H4 (cell line): ENCODE measurements at places on chromosomes 1 and 21. TPM values are rescaled to one million over a fixed set of nuclear protein-coding genes. Genes with fewer than 3 reads are reported as not detected.

DNA sequence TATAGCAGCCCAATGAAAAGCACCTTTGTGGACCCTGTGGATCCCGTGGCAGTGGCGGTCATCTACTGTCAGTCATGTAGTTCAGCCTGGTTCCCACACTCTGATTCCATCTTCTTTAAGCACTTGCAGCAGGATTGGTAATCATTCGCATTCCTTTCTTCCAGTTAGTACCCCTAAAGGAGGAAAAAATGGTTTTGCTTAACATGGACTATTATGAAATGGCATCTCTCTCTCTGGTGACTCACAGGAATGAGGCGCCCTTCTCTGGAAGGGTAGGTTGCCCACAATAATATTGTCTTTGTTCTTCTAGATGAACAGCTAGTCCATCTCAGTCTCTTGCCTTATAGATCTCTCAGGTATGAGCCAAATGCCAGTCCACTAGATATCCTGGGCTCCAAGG lies 127.9 kb upstream of the MROH9 start:
- DNase-seq: peak; percentile 12

DNA sequence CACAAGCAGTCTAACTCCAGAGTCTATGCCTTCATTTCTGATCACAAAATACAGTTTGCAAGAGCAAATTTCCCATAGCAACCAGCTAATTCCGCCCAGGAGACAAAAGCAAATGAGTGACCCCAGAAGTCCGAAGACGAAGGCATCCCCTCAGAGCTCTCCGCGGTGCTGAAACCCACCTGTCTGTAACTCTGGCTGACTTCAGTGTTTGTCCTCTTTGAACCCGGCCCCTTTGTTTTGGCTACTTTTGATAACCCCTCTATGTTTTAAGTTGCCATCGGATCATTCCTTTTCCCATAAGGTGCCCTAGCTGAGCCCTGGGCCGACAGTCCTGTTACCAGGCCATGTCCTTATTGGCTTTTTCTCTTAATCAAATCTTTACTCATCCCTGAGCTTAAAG lies 515.8 kb downstream of the PTPRU start:
- no peak for DNase-seq

DNA sequence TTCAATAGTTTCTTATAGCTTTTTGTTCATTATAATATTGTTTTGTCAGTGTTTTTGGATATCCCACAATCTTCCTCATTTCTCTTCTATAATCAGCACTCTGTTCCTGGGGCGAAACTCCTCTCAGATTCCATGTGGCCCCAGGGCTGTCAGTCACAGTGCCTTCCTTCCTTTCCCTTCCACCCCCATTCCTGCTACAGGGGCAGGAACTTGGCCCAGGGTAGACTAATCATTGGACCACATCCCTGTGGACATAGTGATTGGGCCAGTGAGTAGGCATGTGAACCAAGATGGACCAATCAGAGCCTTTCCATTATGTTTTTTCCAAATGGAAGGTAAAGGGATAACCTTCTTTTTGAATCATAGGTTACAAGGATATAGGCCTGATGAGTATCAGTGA lies 78.3 kb downstream of the PGM1 start:
- DNase-seq: no peak

The SPRR3 gene
- total RNA-seq: not detected in 2 replicates

GRCh38 chr1:209882942-209883340 lies 55.1 kb upstream of the SYT14 start:
- no peak for DNase-seq

- no peak for DNase-seq
These were observed 207.8 kb downstream of the DENND1B start for GRCh38 chr1:197567442-197567841.

DNA sequence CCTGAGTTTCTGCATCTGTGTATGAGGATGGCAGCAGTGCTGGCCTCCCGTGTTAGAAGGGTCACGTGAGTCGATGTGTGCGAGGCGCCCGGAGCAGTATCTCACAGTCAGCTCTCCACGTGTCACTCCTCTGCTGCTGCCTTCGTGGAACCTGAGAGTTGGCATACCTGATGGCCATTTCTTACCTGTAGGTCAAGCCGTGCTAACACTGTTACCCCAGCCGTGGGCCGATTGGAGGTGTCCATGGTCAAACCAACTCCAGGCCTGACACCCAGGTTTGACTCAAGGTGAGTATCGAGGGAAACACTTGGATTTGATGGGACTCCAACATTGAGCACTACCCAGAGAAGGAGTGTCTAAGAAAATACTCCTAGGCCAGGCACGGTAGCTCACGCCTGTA lies 10.7 kb downstream of the CDCA8 start:
- no peak for DNase-seq

DNA sequence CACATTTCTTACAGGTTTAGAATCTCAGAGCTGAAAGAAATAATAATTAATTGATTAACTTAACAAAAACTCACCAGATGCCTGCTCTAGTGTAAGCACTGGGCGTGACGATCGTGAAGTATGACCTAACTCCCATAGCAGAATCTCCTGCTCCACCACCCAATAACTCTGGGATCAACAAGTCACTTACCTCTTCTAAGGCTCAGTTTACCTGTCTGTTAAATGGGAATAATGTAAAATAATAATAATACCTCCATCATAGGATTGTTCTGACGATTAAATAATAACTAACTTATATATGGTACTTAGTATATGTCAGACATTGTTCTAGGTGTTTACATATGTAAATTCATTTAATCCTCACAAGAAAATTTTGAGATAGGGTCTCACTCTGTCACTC lies 24.6 kb downstream of the COA7 start:
- no peak for DNase-seq

DNA sequence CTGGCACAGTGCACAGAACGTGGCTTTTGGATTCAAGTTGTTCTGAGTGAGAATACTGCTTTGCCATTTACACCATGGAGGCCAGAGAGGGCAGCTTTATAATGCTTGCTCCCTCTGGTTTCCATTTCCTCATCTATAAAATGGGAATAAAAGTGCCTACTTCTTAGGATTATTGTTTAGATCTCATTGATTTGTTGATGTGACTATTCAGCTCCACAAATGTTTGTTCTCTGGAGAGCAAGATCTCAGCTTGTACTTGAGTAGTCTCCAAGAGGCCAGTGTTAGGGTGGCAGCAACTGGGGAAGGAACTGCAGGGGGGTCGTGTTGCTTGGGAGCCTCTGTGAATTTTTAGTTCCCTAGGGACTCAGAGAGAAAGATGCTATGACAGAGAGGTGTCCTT lies 55.2 kb downstream of the YARS1 start:
- no peak for DNase-seq

GRCh38 chr1:232062967-232063366 lies 436.4 kb downstream of the DISC1 start:
- DNase-seq: no peak

GRCh38 chr1:173758980-173759379 lies 44.2 kb downstream of the KLHL20 start:
- no peak for DNase-seq

- no peak for DNase-seq
These were observed at the start of gene C1orf115 for GRCh38 chr1:220690140-220691052. C1orf115 (plus strand) TSS chr1:220690363; CDS start chr1:220690403, 40 bp downstream.

The MAB21L3 gene
- not detected in 2 replicates for total RNA-seq

DNA sequence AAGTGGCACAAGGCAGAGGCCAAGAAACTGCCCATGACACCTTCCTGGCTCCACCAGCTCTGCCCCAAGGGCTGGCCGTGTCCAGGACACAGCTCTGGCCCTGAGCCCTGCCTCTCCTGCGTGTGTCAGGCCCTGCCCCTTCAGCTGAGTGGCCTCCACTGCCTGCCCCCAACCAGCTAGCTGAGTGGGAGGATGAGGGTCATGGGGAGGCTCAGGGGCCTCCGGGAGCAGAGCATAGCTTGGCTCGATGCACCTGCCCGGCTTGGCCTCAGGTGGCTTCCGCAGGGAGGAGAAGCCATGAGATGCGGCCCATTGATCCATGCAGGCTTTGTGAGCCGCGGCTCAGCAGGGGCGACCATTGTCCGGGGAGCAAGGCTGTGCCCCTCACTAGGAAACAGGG lies 108.7 kb upstream of the TTC34 start:
- no peak for DNase-seq

DNA sequence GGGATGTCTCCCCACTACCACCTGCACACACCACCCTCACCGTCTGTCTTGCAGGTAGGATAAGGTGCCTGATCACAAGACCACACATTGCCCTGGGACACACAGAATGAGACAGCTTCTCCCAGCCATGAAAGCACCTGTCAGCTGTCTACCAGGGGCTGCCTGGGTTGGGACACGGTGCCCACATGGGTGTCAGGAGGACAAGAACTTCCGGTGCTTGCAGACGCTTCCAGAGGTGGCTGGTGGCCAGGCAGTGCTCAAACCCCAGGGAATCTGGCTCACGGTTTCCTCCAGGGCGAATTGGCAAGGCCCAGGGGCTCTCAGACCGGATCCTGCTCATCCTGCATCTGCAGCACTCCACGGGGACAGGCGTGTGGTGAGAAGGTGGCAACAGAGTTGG lies 182.6 kb upstream of the ARHGEF16 start:
- DNase-seq: no peak

GRCh38 chr1:112058815-112059450 lies 69.5 kb upstream of the KCND3 start:
- DNase-seq: no peak

GRCh38 chr1:42946120-42946898 lies 12.4 kb downstream of the SLC2A1 start:
- no peak for DNase-seq

DNA sequence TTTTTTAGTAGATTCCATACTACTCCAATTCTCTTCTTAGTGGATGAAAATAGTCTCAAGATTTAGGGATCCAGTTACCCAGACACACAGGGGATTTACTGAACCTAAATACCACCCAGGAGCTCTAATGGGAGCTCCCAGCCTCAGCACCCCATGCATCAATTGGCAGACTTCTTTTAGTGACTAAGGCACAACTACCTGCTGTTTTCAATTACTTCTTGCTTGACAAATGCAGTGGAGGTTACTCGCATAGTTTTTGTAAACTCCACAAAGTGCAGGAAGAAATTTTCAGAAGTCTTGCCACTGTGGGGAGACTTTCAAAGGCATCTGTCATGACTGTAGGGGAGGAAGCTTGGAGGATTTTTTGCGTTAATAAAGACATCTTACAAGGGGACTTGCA lies 35.5 kb upstream of the MAP10 start:
- no peak for DNase-seq

The CRYBG2 gene
- not detected in 2 replicates for total RNA-seq

DNA sequence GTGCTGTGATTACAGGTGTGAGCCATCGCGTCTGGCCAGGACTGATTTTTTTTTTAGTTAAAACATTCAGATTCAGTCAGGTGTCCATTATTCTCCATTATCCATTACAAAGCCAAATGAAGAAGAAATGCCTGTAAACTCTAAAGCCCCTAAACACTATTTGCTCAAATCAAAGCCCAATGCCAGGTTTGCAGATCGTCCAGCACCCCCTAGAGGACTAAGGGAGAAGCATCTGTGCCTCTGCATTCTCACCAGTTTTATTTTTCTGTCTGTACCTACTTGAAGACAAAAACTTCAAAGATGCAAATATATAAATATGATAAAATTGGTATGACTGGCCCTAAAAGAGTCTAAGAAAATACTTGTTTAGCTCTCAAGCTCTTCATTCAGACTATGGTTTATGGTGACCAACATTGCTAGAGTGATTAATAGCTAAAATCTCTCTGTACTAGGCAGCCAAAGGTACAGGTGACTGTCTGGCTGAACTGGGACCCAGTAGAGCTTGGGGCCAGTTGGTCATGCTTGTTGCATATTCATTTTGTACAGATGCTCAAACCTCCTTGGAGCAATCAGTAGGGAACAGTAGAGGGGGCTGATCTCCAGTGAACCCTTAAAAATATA lies 138.4 kb downstream of the SYT2 start:
- peak; percentile 42 for DNase-seq

GRCh38 chr1:94327001-94327690 lies 89.8 kb upstream of the ARHGAP29 start:
- DNase-seq: no peak

The SPATA21 gene
- not detected in 2 replicates for total RNA-seq

DNA sequence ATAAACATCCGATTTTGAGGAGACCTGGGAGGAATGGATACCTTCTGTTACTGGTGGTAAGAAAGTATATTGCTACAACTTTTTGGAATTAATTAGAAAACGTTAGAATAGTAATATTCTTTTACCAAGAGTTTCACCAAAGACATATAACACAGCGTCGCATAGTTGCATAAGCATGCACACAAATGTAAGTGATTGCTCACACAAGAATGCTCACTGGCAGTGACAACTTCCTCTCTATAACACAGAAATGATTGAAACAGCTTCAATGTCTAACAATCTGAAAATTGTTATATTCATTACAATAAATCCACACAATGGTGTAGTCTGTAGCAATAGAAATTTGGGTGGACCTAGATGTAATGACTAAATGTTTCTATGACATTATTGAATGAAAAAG lies 998.6 kb downstream of the TTLL7 start:
- DNase-seq: no peak

- DNase-seq: peak; percentile 15
These were observed 152.2 kb downstream of the S1PR1 start for GRCh38 chr1:101388904-101389546.

The H3-3A gene
- total RNA-seq: 313 and 407 TPM in 2 replicates

The SNAP47 gene
- total RNA-seq: 61.3 and 61.6 TPM in 2 replicates

DNA sequence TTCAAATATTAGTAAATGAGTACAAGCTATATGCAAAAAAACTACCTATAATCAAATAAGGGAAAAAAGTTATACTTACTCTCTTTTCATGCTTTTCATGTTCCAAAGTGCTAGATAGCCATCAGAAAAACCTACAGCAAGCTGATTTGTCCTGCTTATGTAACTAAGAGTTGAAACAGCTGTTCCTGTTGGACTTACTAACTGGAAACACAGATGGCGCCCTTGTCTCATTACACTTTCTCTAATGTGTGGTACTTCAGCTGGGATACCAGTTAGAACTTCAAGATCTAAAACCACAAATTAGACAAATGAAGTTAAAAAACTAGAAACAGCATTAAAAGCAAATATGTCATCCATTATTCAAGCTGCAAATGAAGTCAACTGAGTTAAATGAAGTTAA lies 24.3 kb downstream of the AHCTF1 start:
- DNase-seq: peak; percentile 42

DNA sequence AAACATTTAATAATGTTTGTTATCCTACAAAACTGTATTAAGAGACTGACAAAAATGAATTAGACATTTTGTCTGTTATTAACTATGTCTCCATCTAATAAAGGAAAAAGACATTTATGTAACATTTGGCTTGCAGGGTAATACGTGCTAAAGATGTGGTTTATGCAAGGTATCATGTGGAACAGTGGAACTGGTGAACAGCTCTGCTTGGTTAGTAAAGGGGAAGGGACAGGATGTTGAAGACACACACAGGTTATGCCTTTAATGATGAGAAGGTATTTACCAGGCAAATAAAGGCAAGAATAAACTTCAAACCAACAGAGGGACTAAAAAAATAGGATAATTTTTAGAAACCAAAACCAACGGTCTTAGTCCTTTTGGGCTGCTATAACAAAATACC lies 93.1 kb downstream of the UCHL5 start:
- no peak for DNase-seq

GRCh38 chr1:1540090-1540817 lies at the start of gene TMEM240:
TMEM240 (minus strand) TSS chr1:1540624; CDS start chr1:1540346, 278 bp downstream.
- DNase-seq: no peak

- peak; percentile 90 for DNase-seq
These were observed 1.4 kb upstream of the IRF2BP2 start for GRCh38 chr1:234611225-234611846.

GRCh38 chr21:45440736-45441350 lies 35.9 kb downstream of the COL18A1 start:
- DNase-seq: no peak
